ENCODE measurements at places on chromosomes 2 and 18.
A peak's percentile ranks its signal among the peaks of the same experiment; 100 is the strongest.

DNA sequence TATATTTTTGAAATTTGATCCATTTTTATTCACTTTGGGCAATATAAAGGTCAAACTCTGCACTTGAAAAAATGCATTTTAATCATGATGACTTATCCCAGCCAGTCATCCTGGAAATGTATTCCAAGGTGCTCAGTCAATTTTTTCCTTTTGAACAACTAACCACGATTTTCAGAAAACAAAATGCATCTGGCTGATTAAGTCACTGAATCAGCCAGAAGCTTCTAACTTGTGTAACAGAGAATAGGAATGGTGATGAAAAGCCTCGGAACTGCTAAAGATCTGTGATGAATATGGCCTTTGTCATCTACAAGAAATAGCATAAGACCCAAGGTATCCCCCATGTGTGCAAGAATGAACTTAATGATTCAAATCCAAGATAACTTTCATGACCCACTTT lies 572.7 kb downstream of the EPHA4 start:
- no peak for DNase-seq

GRCh38 chr2:45567288-45567963 lies 43.6 kb downstream of the SRBD1 start:
- DNase-seq: no peak

DNA sequence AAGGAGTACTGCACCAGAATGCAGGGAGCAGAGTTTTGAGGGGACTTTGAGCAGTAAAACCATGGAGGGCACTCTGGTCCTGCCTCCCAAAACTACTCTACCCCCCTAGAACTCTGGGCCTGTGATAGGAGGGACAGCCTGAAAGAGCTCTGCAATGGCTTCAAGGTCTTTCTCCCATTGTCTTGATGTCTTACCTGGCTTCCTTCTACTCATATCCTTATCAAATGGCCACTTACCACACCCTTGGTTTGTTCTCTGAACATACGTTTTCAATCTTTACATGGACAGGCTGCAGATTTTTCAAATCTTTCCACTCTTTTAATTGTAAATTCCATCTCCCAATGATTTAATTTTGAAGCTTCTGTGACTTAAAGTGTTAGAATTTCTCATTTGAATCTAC lies 27.7 kb downstream of the RELCH start:
- no peak for DNase-seq

DNA sequence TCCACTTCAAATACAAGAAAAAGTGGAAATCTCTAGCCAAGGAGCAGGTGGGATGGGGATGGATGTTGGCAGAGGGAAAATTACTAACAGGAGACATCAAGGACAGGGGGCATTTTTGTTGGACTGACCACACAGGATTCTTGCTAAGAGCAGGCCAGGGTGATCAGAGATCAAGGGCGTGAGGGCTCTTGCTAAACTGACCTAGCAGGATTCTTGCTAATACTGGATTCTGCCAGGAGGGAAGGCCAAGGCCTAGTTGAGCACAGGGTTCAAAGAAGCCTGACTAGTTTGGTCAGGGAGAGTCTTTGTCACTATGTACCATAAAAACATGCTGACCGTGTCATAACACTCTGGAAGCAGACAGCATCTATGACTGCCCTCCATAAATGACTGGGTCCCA lies 442.7 kb downstream of the PID1 start:
- DNase-seq: no peak

GRCh38 chr2:118119158-118119727 lies 31.0 kb downstream of the INSIG2 start:
- no peak for DNase-seq

DNA sequence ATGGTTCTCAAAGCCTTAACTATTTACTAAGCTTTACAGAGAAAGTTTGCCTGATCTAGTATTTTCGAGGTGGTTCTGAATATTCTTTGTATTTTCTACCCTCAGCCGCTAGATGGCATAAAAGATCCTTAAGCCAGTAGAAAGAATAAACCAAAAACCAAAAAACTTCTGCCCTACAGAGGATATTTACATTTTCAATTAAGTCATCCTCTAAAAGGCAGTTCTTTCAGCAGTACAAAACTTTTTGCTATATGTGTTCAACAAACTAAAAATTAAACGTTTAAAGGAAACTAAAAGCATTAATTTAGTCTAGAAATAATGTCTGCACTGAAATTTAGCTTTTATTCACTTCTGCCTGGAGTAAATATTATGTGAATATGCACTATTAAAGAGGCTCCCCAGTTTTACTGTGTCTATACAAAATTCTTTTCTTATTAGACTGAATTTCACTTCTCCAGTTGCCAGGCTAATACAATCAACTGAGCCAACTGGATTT lies 297.5 kb downstream of the PIEZO2 start:
- DNase-seq: peak; percentile 46

- DNase-seq: no peak
Measured at GRCh38 chr2:57330447-57330846, 716.2 kb upstream of the VRK2 start.

DNA sequence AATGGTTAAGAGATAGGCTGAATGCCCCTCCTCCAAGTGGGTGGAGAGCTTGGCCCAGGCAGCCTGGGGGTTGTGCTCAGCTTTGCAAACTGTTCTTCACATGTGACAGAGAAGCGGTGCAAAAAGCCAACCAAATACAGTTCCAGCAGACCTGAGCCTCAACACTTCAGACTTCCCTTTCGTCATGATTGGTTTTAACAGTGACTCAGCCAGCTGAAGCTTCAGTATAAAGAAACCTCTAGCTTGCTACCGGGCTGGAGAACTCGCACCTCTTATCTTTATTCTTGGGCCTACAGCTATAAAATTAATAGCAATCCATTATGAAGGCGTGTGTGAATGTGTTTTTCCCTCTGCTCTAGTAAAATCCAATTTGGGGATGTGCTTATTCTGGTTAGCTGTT lies 20.0 kb downstream of the SETBP1 start:
- DNase-seq: peak; percentile 14

DNA sequence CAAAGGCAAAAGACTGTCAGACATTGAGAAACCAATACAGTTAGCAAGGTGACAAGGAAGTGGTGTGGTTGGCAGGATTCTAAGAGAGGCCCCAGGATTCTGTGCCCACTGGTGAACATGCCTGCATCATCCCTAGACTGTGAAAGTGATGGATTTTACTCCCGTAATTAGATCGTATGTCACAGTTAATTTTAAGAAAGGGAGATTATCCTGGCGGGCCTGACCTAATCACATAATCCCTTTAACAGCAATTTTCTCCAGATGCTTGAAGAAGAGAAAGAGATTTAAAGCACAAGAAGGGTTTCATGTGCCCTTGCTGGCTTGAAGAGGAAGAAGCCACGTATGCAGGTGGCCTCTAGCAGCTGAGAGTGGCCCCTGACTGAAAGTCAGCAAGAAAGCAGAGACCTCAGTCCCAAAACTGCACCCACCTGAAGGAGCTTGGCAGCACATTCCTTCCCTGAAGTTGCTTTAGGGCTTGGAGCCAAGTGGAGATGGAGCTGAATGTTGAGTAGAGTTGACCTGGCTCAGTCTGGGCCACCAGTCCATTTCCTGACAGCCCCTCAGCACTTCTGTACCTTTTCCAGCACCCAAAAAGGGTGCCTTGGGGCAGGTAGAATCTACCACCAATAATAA lies 49.1 kb downstream of the GTF3C3 start:
- DNase-seq: no peak

DNA sequence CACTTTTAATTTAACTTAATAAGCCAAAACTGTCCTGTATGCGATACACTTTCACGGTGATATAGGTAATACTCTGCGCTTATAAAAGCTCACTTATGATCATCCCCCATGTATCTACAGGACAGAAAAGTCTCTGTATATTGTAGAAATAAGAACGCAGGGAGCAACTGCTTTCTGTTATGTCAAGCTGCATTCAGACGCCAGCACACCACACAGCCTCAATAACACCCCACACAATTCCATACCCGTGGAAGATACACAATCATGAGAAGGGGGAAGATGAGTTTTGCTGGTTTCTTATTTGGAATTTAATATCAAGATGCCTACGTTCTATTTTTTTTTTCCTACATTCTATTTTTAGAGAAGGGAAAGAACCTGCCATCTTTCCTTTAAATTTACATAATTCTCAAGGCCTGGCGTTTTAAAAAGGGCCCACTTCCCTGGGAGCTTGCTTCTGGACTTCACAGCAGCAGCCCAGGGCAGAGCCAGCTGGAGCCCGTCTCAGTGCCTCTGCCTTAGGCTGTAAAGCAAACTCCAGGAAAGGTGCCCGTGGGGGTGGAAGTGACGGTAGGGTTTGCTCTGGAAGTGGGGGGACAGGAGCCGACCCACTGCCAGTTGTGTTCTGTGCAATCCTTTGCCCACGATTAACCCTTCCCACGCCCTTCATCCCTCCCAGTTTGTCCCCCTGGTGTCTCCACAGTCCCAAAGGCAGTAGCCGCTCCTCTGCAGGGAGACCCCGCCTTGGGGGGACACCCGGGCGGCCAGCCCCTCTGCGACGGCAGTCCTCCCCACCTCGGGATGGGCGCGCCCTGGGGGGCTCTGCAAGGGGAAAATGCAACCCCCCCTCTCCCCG lies 5.3 kb downstream of the PTGR3 start:
- no peak for DNase-seq

DNA sequence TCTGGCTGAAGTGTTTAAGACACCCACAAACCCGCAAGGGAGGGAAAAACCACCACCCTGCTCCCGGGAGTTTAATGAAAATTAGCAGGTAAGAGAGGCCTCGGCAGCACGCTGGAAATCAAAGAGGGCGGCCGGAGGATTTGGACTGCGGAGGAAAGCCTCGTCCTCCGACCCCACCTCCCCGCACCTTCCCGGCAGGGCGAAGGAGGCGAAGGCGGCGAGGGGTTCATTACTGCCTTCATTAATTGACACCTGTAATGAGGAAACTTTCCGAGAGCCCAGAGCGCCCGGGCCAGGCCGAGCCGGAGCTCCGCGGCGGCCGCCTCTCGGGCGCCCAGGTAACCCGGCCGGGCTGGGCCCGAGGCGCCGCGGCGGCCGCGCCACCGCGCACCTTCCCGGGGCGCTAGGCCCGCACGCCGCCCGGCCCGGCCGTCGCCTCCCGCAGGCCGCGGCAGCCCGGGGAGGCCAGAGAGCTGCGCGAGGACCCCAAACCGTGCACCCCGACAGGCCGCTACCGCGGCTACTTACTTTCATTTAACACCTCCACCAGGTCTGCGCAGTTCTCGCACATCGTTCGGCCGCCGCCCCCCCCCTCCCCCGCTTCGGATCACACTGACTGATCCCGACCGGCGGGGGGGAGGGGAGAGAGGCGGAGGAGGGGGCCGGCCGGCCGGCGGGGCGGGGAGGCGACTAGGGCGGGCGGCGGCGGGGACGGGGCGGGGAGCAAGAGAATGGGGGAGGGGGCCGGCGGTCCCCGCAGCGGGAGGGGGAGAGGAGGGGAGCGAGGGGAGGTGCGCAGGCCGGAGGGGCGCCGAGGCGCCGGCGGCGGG lies 550 bp downstream of the USP34 start:
- peak; percentile 88 for DNase-seq

DNA sequence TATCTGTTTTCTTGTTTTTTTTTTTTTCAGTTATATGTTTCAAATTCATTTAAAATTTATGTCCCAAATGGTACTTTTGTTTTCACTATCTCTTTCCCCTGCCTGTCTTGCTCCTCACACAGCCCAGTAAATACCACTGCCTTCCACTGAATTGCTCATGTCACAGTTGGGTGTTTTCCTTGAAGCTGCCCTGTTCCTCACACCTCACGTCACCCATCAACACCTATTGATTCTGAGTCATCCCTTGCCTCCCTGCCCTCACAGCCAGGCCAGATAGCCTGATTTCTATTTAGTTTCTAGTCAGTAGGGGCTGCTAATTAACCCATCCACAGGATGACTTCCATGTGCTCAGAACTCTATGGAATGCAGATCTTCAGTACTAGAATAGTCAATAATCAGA lies 25.3 kb downstream of the FSHR start:
- peak; percentile 1 for DNase-seq

- no peak for DNase-seq
Measured at GRCh38 chr2:176398243-176399073, 129.2 kb downstream of the MTX2 start.

DNA sequence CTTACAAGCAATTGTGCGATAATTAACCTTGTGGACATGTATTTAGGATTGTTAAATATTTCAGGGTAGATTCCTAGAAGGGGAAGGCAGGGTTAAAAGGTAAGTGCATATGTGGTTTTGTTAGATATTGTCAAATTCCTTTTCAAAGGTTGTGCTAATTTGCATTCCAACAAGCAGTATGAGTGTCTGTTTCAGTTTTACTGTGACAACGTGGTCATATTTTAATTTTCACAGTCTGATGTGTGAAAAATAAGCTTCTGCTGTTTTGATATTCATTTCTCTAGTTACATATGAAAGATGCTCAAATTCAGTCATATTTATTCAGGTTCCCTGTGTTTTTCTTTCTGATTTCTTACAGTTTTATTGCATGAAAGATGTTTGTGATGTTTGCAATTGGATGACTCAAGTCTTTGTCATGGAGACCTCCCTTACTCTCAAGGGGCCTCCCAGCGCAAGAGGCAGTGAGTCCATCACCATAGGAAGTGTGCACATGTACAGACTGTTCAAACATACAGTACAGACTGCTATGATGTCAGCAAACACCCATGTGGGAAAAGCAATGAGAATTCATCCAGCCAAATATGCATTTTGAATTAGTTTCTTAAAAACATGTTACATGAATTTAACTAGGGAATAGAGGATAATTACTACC lies 310.8 kb downstream of the GALR1 start:
- peak; percentile 19 for DNase-seq

DNA sequence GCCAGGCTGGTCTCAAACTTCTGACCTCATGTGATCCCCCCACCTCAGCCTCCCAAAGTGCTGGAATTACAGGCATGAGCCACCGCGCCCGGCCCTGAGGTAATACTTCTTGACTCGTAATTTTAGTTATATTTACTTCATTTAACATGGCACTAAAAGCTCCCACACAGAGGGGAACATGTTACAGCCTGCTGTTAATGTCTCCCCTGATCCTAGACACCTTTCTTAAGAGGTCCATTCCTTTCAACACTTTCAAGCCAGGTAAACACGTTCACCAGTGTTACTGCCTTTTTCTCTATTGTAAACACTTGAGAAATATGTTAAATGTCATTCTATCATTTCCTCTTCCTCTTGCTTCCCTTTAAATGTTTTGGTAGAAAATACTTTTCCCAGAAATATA lies 161.4 kb downstream of the METTL4 start:
- DNase-seq: no peak

GRCh38 chr2:102999958-103000357 lies 238.1 kb downstream of the TMEM182 start:
- DNase-seq: no peak

- no peak for DNase-seq
Measured at GRCh38 chr18:459814-460593, 40.5 kb downstream of the COLEC12 start.

GRCh38 chr2:38835990-38836389 lies 39.7 kb downstream of the DHX57 start:
- DNase-seq: peak; percentile 6

GRCh38 chr2:37781028-37781427 lies 109.6 kb upstream of the CDC42EP3 start:
- DNase-seq: no peak

DNA sequence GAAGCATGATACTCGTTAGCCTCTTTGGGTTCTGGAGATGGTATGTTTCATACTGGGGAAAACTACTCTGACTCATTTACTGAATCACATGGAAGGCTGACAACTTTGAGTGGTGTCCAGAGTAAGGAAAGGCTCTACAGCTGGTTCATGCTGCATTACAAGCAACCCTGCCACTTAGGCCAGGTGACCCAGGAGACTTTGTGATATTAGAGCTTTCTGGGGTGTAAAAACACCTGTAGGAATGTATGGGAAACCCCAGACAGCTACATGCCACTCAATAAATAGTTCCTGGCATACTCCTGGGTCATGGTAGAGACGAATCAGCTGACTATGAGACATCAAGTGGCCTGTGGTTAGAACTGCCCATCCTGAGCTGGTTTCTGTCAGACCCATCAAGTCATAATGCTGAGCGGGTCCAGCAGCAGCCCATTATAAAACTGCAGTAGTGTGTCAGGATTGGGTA lies 21.3 kb upstream of the TCF7L1 start:
- no peak for DNase-seq
